Fibroblast of villous mesenchyme (primary cell): ENCODE measurements at places on chromosomes 12 and 14. TPM values are rescaled to one million over a fixed set of nuclear protein-coding genes. Genes with fewer than 3 reads are reported as not detected.

GRCh38 chr14:80465546-80466220 is 254.4 kb upstream of the DIO2 start:
- no peak for DNase-seq

DNA sequence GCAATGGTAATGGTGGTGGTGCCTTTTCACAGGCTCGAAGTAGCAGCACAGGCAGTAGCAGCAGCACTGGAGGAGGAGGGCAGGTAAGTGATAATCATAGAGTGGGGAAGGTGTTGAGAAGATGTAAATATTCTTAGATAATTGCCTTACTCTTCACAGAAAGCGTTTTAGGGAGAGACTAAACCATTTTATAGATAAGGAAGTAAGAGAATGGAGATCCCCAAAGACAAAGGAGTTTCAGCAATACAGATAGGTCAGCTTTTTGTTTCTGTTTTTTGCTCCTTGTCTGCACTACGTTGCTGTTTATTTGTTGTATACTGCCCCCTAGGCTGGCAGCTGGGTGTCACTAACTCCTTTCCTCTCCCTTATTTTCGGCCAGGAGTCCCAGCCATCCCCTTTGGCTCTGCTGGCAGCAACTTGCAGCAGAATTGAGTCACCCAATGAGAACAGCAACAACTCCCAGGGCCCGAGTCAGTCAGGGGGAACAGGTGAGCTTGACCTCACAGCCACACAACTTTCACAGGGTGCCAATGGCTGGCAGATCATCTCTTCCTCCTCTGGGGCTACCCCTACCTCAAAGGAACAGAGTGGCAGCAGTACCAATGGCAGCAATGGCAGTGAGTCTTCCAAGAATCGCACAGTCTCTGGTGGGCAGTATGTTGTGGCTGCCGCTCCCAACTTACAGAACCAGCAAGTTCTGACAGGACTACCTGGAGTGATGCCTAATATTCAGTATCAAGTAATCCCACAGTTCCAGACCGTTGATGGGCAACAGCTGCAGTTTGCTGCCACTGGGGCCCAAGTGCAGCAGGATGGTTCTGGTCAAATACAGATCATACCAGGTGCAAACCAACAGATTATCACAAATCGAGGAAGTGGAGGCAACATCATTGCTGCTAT is 2.0 kb downstream of the SP1 start:
- peak; percentile 69 for DNase-seq

DNA sequence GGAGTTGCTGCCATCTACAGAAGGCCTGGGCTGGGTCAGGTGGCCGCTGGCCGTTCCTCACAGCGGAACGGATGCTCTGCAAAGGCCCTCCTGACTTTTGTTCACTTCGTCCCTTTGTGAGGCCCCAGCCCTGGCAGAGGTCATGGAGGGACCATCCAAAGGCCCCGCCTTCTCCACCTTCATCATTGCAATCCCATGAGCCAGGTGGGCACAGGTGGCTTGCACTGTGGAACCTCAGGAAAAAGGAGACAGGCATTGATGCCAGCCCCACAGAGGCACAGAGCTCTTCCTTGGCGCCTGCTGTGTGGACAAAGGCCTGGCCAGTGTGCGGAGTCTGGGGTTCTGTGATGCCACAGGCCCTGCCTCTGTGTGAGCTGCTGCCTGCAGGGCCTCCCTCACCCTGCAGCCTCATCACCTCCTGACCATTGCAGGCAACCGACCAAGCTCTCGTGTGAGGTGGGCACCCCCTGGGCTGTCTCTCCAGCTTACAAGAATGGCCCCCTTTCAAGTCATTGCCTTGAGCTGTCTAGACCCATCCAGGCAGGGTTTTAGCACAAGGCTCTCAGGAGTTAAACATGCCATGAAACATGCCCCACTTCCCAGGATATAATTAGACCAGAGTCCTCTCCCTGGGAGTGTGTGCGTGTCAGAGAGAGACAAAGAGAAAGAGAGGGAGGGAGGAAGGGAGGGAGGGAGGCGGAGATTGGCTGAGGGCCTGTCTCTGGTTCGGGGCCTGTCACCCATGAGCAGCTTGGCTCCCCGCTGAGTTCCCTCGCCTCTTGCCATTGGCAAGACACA is 19.3 kb downstream of the NFKBIA start:
- peak; percentile 91 for DNase-seq

DNA sequence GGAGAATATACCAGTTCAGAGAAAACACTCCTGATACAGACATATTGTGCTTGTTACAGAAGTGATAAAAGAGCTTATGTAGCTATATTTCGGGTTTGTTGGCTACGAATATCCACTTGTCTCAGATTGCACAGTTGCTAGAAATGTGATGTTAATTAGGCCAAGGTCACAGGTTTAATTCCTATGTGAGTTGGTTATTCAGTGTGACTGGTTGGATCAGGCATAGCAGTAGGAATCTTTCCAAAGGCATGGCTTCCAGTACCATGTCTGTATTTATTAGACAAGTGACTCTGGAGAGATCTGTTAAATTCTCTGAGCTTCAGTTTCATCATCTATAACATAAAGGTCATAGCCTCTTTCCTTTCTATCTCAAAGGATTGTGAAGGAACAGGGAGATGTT is 152.7 kb upstream of the KITLG start:
- no peak for DNase-seq

DNA sequence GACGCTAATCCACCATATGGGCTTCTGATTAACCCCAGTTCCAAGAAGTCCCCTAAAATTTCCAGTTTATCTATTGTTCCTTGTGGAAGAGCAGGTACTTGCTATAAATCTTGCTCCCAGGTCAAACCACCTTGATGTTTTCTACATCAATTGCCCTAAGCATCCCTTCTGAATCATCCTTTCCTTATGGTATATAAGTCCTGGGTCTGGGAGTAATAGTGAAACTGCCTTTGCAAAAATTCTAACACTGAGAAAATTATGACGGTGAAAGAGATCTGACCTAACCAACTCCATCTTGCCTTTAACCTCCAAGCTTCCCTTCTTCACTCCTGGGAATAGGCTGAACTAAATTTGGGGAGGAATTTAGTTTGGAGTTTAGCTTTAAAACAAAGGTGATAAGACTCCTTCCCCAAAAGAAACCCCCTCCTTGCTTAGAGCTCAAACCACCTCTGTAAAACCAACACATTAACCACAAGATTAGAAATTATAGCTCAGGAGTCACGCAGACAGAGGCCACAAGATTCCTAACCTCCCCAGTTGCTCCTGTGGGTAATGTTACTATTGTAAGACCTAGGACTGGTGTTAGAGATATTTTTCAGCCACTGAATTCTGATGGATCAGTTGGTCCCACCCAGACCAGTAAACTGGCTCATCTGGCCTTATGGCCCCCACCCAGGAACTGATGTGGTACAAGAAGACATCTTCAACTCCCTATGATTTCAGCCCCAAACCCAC is 33.8 kb upstream of the DTX1 start:
- DNase-seq, result no peak

- no peak for DNase-seq
Measured at GRCh38 chr12:75709503-75709902, 198.1 kb upstream of the KRR1 start.

DNA sequence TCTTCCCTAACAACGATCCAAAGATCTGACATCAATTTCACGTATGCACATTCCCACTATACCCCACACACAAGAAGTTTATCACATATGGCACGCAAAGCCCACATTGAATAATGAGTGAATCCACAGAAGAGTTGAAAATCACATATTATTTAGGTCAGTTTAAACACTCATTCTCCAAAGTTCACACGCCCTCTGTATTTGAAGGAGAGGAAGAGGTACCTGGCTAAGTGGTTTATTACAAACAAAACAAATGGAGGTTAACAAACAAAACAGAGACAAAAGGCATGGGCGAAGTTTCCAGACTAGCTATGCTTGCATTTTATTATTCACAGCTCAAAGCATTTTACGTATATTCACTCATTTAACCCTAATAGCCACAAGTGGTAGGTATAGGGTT is 41.8 kb downstream of the CPM start:
- no peak for DNase-seq

CCDC38 gene
- total RNA-seq, result not detected in 2 replicates

- no peak for DNase-seq
Measured at GRCh38 chr12:106845902-106846301, 71.4 kb downstream of the RIC8B start.

GRCh38 chr14:92108345-92109254 is 2.2 kb upstream of the ATXN3 start:
- DNase-seq, result no peak

- DNase-seq, result peak; percentile 79
Measured at GRCh38 chr14:38210587-38211216, 3.0 kb downstream of the SSTR1 start.

GRCh38 chr12:75568393-75568792 is 57.0 kb upstream of the KRR1 start:
- peak; percentile 54 for DNase-seq

DNA sequence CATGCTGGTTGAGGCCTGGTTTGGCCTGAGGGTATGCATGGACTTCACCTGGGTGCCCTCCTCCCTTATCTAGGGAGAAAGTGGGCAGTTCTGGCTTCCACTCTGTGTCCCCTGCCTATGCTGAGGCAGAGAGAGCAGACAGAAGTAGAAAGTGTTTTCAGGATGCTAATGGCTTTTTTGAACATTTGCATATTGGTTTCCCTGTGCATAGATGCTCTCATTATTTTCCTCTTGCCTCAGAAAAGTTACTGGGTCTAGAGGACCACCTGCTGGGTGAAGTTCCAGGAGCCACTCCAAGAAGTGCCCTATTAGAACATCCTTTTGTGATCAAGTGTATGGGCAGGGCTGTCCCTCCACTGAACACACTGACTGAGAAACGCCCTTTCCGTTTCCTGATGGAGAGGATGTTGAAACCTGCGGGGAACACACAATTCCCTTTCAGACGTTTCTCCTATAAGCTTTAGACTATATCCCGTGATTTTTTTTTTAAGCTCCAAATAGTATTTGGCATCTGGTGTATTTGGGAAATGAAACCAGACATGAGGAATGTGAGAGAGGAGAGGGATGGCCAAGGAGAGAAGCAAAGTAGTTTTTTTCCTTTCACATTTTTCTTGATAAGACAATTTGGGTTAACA is 66.6 kb downstream of the DAAM1 start:
- peak; percentile 85 for DNase-seq

SLC17A8 gene
- not detected in 2 replicates for total RNA-seq

GRCh38 chr12:116210131-116210530 is 67.4 kb downstream of the MED13L start:
- peak; percentile 14 for DNase-seq

DEGS2 gene
- total RNA-seq, result not detected in 2 replicates

DNA sequence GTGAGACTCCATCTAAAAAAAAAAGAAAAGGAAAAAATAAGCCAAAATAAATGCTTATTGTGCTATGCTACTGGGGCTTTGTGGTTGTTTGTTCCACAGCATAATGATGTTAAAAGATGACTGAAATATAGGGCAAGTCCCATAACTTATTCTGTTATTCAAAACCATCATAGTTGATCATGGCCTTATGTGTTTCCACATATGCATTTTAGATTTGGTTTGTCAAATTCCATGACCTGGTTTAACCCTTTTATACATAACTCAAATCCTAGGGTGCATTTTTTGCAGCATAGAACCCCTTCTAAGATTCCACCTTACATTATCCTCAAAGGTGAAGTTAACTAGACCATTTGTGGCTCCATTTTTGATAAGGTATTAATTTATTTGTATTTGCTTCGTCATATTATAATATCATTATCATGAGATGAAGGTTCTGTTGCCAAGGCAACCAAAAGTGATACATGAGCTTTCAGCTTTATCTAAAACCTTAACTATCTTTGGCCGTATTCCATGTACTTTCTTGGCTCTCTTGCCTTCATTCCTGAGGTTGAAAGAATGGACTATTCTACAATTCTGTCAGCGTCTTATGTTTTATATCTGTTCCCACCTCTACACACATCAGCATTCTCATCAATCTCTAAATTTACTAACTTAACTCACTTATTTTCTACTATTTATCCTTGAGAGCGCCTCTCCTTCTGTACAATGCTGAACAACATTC is 138.7 kb upstream of the DYRK2 start:
- no peak for DNase-seq

DNA sequence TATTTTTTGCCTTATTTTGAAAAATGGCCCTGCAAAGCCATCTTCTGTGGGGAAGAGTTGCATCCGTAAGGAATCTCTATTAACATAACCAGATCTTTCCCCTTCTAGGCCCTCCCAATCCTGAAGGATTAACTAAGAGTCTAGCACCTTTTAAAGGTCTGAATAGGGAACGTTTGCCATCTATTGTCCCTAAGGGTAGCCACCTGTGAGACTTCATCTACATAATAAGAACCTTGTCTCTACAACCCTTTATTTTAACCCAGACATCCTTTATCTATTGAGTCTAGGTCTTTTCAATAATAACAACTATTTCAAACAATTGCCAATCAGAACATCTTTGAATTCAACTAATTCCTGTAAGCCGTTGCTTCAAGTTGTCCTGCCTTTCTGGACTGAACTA is 4.4 kb downstream of the EDDM3B start:
- DNase-seq, result no peak

DNA sequence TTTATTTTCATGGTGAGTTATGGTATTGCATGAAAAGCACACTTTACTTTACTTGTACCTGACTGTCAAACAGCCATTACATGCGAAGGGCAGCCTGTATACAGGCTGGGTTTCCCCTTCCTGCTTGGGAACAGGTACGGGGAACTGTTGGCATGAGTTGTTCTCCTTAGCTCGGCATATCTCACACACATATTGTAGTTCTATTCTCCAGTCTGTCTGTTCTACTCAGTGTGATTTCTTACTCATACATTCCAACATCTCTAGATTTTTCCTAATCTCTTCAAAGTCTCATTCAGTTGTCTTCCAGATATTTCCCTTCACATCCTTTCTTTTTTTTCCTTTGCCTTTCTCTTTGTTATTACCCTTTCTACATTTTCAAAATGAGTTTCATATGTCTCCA is 83.9 kb downstream of the HMGA2 start:
- no peak for DNase-seq

DNA sequence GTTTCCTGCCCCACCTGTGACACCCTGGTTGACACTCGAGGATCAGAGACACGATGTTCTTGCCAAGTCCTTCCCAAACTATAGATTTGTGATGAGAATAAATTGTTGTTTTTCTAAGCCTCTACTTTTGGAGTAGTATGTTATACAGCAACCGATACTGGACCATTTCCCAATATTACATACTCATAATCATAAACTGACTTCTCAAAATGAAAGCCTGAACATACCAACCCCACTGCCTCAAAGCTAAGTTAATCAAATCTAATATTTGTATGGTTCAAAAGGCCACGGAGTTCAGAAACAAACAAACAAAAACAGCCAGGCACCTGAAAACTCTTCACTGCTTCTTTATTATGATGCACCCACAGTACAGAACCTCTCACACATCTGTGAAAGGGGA is 52.3 kb upstream of the GPHB5 start:
- DNase-seq, result no peak

- DNase-seq, result peak; percentile 72
Measured at GRCh38 chr12:94133964-94134795, 14.2 kb upstream of the PLXNC1 start.

DNA sequence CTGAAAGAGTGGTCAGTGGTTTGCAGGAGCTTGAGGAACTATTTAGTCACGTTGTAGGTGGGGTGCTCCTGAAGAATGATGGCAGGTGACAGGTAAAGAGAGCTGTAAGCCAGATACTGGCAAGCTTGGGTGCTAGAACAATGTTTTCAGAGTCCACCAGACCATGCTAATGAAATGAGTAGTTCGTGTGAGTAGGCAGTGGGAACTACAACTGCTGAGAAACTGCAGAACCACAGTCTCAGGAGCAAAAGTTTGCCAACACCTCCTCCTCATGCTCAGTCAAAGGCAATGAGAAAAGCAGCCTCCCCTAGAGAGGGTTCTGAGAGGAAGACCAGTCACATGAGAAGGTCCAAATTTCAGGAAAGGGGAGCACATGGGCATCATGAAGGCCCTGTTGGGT is 91.3 kb downstream of the PRKD1 start:
- DNase-seq, result no peak

GRCh38 chr12:114868995-114869834 is 185.2 kb upstream of the TBX3 start:
- peak; percentile 90 for DNase-seq

A2M gene
- 14.7 and 20.9 TPM in 2 replicates for total RNA-seq
